ENCODE measurements at places on chromosomes 6 and 20. TPM values are rescaled to one million over a fixed set of nuclear protein-coding genes. Genes with fewer than 3 reads are reported as not detected.

DNA sequence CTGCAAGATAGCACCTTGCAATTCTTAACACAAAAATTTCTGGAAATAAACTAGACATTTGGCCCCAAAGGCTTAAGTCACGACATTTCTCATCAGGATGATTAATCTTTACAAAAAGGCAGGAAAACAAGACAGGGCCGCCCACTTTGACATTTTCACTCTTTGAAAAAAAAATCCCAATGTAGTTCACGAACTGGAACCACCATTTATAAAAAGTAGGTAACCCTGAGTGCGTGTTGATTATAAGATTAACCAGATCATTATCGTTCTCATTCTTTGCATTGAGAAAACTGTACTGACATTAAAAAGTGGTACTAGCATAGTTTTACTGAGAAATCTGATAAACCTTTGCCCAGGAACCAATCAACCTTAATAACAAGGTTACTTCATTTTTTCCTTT lies 108.8 kb downstream of the HUS1B start:
- DNase-seq, result no peak
- no peaks in the 10 kb centered on the region for H3K27me3 ChIP-seq
- no peaks in the 10 kb centered on the region for H3K36me3 ChIP-seq

BPIFA1 gene
- total RNA-seq, result 3.1 TPM

GRCh38 chr6:134472661-134473060 lies 154.7 kb upstream of the SGK1 start:
- no peak overlapping the region for H3K4me3 ChIP-seq
- H3K27ac ChIP-seq, result no peak overlapping the region
- no peak for DNase-seq
- peaks cover 5% of the 10 kb centered on the region for H3K4me1 ChIP-seq
- H3K36me3 ChIP-seq, result no peaks in the 10 kb centered on the region
- no peaks in the 10 kb centered on the region for H3K27me3 ChIP-seq

GRCh38 chr20:49275636-49276035 lies 2.2 kb downstream of the ZNFX1 start:
- H3K36me3 ChIP-seq, result peaks cover 59% of the 10 kb centered on the region
- H3K4me3 ChIP-seq, result peak overlapping the region; percentile 94
- H3K27me3 ChIP-seq, result no peaks in the 10 kb centered on the region
- DNase-seq, result no peak
- H3K27ac ChIP-seq, result peak overlapping the region; percentile 99
- peaks cover 41% of the 10 kb centered on the region for H3K4me1 ChIP-seq

- H3K27ac ChIP-seq, result no peak overlapping the region
- no peak overlapping the region for H3K4me3 ChIP-seq
- no peaks in the 10 kb centered on the region for H3K27me3 ChIP-seq
- no peaks in the 10 kb centered on the region for H3K4me1 ChIP-seq
Observed at GRCh38 chr6:79446006-79446405, 91.2 kb downstream of the LCA5 start.

DNA sequence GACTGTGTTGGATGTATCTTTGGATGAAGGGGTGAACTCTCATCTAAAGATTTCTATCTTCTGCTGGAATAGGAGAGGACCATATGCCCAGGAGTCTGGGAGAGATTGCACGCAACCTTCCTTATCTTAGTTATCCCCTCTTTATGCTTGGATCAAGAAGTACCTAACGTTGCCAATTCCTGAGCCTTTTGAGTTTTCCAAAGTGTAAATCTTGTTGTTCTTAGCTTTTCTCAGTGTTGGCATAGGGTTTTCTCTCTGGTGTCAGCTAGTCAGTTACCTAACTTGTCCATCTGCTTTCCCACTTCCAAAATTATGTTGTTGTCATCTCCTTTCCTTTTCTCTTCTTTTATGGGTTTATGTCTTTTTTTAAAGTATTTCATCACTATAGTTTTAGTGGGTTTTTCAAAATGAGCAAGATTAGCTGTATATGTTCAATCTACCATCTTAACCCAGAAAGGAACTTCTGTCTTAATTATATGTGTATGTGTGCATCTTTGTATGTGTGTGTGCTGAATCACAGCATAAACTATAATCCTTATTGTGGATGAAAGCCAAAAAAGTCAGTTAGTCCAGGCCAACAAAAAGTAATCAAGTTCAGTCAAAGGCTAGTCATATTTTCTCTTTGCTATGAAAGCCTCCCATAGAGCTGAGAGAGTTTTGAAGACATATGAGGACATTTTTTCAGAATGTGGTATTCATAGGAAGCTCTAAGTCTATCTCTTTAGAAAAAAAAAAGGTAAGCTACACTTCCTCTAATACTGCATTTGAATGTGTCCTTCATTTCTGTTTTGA lies 72.1 kb downstream of the KHDC1L start:
- H3K4me1 ChIP-seq, result no peaks in the 10 kb centered on the region
- no peaks in the 10 kb centered on the region for H3K27me3 ChIP-seq
- H3K36me3 ChIP-seq, result no peaks in the 10 kb centered on the region
- no peak overlapping the region for H3K27ac ChIP-seq

DNA sequence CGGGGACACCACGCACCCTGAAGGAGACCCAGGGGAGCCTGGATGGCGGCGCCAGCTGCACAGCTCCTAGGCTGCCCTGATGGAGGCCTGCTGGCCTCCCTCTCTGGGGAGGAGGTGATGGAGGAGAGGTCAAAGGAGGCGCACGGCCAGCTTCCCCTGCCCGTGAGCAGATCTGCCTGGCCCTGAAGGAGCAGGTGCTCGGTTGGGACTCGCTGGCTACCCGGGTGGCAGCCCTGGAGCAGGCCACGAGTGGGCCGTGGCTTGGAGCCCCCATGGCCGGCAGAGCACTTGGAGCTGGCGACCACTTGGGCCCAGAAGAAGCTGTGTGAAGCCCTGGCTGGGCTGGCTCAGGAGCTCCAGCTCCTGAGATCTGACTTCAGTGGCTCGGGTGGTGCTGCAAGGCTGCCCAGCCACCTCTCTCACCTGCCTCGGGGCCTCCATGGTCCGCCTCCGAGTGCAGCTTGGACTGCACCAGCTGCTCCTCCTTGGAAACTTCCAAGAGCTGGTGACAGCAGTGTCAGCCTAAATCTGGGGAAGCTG lies 7.5 kb upstream of the RAET1E start:
- no peaks in the 10 kb centered on the region for H3K27me3 ChIP-seq
- H3K27ac ChIP-seq, result peak overlapping the region; percentile 1
- no peak for DNase-seq
- H3K36me3 ChIP-seq, result no peaks in the 10 kb centered on the region
- no peak overlapping the region for H3K4me3 ChIP-seq

SYCP2 gene
- total RNA-seq, result 1.1 TPM

CLVS2 gene
- not detected for total RNA-seq

GRCh38 chr20:1415667-1416468 lies 23.0 kb upstream of the FKBP1A start:
- H3K36me3 ChIP-seq, result no peaks in the 10 kb centered on the region
- H3K27ac ChIP-seq, result no peak overlapping the region
- H3K4me1 ChIP-seq, result no peaks in the 10 kb centered on the region
- DNase-seq, result peak; percentile 45
- H3K27me3 ChIP-seq, result no peaks in the 10 kb centered on the region
- no peak overlapping the region for H3K4me3 ChIP-seq

DNA sequence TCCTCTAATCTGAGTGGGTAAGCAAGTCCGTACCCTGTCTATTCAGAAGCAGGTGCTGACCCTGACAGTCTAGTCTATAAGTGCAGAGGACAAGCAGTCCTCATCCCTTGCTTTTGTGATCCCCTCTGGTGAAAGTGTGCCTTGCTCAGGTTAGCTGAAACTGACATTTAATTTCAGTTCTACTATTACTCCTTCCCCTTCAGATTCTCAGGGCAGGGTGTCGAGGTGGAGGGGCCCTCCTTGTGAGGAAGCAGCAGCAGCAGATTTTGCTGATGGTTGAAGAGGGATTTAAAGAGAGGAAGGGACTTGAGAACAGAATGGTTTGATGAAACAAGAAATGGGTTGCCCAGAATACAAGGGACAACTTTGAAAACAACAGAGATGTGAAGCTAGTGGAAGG lies 309.3 kb downstream of the CLIC5 start:
- no peaks in the 10 kb centered on the region for H3K27me3 ChIP-seq
- no peaks in the 10 kb centered on the region for H3K4me1 ChIP-seq
- DNase-seq, result no peak
- no peaks in the 10 kb centered on the region for H3K36me3 ChIP-seq
- no peak overlapping the region for H3K27ac ChIP-seq
- no peak overlapping the region for H3K4me3 ChIP-seq

SYNDIG1 gene
- total RNA-seq, result 0.34 TPM

- H3K36me3 ChIP-seq, result no peaks in the 10 kb centered on the region
- H3K4me3 ChIP-seq, result no peak overlapping the region
- peaks cover 5% of the 10 kb centered on the region for H3K4me1 ChIP-seq
- no peaks in the 10 kb centered on the region for H3K27me3 ChIP-seq
- no peak for DNase-seq
Observed at GRCh38 chr6:44091981-44092884, 35.0 kb downstream of the MRPL14 start.

DNA sequence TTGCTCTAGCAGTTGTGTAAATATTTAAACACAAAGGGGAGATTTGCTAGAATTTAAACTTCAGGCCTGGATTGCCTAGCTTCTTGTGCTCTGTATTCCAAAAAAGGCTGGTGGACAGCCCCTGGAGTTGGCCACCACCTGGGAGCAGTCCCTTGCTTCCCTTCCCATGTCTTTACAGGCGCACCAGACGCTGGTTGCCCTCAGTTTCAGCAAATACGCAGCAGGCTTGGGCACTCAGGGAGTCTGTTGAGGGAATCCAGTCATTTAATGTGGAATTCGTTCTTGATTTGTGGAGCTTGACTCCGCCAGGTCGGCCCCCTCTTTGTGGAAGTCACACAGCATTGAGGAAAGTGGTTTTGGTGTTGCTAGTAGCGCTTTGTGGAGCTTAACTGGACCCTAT lies 156.8 kb downstream of the DTNBP1 start:
- no peak overlapping the region for H3K4me3 ChIP-seq
- peaks cover under 1% of the 10 kb centered on the region for H3K36me3 ChIP-seq
- peaks cover 16% of the 10 kb centered on the region for H3K4me1 ChIP-seq

GRCh38 chr20:3010985-3011723 lies 32.3 kb upstream of the GNRH2 start:
- H3K4me3 ChIP-seq, result no peak overlapping the region
- H3K4me1 ChIP-seq, result no peaks in the 10 kb centered on the region
- DNase-seq, result no peak
- no peaks in the 10 kb centered on the region for H3K27me3 ChIP-seq
- peaks cover 20% of the 10 kb centered on the region for H3K36me3 ChIP-seq
- H3K27ac ChIP-seq, result no peak overlapping the region

- H3K36me3 ChIP-seq, result peaks cover 13% of the 10 kb centered on the region
- no peak overlapping the region for H3K4me3 ChIP-seq
- H3K4me1 ChIP-seq, result no peaks in the 10 kb centered on the region
- H3K27me3 ChIP-seq, result no peaks in the 10 kb centered on the region
Observed at GRCh38 chr6:125910527-125910926, 46.0 kb upstream of the HINT3 start.

TMC2 gene
- total RNA-seq, result 0.37 TPM
